ENCODE measurements at places on chromosomes 16 and 17.

DNA sequence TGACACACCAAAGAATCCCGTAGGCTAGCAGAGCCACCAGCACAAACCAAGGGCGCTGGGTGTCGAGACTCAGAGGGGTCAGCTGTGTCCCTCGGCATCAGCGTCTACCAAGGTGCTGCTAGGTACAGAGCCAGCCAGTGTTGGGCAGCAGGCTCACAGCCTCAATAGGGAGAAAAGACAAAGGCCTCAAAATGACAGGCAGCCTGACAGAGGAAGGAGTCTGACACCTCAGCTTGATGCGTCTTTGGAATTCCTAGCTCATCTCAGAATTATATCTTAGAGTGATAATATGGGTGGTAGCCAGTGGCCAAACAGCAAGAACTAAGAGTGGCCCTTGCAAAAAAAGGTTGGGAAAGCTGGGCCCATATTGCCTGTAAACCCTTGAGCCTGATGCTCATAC is 45.9 kb downstream of the HS3ST3B1 start:
- no peak for DNase-seq

DNA sequence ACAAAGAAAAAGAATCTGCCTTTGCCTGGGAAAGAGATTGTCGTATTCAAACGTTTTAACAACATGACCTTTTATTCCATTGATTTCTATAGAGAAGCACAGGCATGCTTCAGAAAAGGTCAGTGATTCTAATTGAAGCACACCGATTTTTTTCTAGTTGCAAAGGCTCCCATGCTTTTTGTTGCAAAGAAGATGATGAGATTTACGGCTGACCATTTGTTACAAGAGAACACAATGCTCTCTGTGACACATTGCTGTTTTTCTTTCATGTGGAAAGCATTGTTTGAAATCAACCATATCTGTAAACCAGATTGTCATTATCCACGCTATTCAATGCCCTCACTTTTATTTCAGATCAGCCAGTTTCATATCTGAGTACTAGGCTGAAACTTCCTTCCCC is 99.8 kb downstream of the NLK start:
- no peak for DNase-seq

- no peak for DNase-seq
These were observed 385.7 kb upstream of the TNRC6C start for GRCh38 chr17:77572851-77573250.

DNA sequence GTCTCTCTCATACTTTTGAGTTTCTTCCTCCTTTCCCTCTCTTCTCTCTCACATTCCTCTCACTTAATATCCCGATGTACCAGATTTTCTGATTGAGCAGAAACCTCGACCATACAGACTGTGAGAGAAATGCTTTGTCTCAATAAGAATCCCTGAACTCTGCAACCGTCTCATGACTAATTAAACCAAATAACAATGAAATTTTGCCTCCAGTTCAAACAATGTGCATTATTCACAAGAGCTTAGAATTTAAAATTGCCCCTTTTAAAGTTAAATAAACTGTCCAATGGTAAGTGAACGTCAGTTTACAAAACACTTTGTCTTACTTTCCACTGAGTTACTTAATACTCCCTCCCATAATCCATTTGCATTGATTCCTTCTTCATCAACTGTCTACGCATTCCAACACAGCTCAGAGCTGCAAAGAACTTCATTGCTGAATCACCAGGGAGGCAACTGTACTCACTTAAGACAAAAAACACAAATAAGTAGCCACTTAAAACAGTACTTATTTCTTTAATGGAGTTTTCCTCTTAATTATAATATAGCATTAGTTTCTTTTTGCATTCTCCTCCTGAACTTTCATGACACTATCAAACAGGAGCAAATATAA is 4.9 kb downstream of the CDH11 start:
- no peak for DNase-seq

All from right renal pelvis (tissue), 4 donors.